ENCODE measurements at places on chromosomes 2 and 18.
A peak's percentile ranks its signal among the peaks of the same experiment; 100 is the strongest.

GRCh38 chr18:9140381-9140780, 3.8 kb downstream of the ANKRD12 start:
- no peak for DNase-seq

- DNase-seq: no peak
These were observed 27.7 kb downstream of the LOXHD1 start for GRCh38 chr18:46629361-46629760.

- DNase-seq: no peak
These were observed 47.5 kb upstream of the SP3 start for GRCh38 chr2:174012347-174013314.

- no peak for DNase-seq
These were observed 198.9 kb upstream of the PIK3C3 start for GRCh38 chr18:41756141-41756540.

DNA sequence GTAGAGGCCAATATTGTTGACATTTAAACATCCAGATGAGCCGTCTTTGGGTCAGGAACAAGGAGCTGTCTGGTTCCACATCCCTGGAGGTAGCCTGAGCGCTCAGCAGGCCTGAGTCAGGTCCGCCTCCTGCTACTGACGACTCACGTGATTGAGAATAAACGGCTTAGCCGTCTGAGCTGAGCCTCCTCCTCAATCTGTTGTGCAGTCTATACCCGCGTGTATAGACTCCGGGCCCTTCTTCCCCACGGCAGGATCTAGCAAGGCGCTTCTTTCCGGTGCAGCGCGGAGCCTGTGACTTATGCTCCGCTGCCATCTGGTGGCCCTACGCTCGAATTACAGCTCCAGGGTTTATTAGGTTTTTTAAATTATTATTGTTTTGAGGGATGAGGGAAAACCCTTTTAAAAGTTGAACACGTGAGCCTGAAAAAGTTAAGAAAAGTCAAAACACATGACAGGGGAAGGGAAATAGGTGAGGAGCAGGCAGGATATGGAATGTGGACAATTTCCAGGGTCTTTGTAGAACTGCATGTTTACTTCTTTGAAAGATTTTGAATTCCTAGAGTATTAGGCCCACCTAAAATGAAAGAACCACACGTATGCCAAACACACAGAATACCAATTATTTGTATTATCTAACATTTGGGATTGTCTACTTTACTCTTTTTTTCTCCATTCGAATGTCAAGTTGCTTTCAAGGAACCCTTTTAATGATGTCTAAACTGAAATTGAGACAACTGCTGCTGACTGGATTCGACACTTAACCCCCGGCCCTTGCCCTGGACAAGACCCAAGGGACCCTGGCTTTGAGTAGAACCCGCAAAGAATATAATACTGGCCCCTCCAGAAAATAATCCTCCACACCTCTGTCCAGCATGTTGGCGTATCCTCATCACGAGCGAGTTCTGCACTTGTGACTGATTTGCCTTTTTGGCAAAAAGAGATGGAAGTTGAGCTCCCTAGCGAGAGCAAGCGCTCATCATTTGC, 112.4 kb upstream of the ZNF236 start:
- peak; percentile 29 for DNase-seq

GRCh38 chr18:43278355-43278754, 1.1 kb upstream of the SYT4 start:
- DNase-seq: no peak

DNA sequence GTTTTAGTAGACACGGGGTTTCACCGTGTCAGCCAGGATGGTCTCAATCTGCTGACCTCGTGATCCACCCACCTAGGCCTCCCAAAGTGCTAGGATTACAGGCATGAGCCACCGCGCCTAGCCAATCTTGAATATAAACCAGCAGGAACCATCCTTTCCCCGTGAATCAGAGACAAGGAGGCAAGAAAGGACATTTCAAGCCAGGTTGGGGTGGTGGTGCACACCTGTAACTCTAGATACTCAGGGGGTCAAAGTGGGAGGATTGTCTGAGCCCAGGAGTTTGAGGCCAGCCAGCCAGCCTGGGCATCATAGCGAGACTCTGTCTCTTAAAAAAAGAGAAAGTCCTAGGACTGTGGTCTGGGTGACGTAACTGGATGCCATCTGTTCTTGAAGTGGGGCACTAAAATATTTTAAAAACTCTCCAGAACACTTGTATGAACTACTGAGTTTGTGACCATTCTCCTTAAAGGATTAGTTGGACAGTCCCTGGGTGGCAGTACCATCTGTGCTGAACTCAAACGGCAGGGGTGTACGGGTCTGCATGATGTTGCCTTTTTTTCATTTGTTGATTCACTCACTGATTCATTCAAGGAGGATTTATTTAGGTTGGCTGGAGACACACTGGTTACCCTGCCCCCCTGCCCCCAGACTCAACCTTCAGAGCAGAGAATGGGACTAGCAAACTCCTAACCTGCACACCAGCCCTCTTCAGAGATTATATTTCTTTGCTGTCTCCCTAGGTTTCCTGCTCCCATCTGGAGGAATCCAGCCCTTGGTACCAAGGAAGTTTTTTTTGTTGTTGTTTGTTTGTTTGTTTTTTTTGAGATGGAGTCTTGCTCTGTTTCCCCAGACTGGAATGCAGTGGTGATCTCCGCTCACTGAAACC, 2.9 kb upstream of the TLX2 start:
- DNase-seq: no peak

DNA sequence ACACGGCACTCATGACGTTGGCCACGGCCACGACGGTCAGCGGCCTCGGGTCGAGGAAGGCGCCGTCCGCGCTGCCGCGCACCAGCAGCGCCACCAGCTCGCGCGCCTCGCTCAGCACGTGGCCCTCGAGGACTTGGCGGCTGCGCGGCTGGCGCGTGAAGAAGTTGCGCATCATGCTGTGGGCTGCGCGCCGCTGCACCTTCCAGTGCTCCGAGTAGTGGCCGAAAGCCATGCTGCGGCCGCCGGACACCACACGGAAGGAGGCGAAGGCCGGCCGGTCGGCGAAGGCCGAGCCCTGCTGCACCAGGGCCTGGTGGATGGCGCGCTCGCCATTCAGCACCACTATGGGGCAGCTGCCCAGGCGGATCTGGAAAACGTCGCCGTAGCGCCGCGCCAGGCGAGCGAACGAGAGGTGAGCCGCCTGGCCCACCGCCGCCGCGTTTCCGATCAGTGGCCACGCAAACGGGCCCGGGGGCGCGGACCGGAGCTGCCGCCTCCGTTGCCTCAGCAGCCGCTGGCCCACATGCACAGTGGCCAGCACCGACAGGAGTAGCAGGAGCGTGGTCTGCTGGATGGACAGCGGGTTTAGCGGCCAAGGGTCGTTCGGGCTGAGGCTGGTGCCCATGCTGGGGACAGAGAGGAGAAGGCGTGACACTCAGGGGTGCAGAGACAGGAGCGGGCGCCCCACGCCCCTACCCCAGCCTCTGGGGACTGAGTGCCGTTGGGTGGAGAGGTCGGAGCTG, 1.0 kb downstream of the CYP1B1 start:
- no peak for DNase-seq

GRCh38 chr2:2834516-2835254, 503.6 kb upstream of the MYT1L start:
- DNase-seq: no peak

GRCh38 chr18:76394780-76395476, 100.1 kb downstream of the ZNF516 start:
- no peak for DNase-seq

DNA sequence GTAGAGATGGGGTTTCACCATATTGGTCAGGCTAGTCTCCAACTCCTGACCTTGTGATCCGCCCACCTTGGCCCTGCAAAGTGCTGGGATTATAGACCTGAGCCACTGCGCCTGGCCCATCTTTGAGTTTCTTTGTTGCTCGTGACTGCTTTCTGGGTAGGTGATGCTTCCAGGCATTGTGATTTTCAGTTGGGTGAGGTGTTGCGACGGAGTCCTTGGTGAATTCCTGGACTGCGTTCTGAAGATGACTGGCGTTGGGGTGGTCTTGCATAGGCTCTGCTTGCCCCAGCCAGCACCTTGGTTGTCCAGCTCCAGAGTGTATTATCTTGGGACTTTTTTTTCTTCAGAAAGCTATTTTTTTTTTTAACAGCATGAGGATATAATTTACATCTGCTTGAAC, 103.4 kb downstream of the DCDC2C start:
- DNase-seq: no peak

DNA sequence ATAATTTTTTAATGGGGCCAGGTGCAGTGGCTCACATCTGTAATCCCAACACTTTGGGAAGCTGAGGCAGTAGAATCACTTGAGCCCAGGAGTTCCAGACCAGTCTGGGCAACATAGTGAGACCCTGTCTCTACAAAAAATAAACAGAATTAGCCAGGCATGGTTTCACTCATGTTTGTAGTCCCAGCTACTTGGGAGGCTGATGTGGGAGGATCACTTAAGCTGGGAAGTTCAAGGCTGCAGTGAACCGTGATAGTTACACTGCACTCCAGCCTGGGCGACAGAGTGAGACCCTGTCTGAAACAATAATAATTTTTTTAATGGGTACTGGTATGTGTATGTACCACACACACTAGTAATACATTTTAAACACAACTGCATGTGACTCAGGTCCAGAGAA, 2.4 kb downstream of the ARL6IP6 start:
- no peak for DNase-seq

DNA sequence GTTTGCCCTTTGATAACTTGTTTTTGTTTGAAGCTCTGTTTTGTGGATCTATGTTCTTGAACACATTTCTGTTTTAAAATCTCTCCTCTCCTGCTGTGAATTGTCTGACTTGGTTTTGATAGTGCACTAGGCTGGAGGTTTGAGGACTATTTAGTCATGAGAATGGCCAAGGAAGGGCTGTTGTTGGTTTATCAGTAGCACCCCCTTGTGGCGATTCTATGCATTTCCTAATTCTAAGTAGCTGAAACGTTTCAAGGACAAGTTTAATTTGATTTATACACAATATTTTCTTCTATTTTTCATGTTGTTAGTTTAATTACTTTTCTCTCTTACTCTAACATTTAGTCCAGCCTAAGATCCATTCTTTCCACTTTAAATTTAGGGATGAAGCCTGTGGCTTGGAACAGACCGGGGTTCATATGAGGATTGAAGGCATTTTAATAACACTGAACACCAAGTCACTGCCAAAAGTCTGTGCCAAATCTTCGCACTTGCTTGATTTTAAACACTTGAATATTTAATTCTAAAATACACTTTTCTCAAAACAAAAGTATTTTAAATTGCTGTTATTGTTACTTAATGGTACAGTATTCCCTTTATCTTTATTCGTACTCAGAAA, 166.0 kb downstream of the SOCS6 start:
- DNase-seq: no peak

DNA sequence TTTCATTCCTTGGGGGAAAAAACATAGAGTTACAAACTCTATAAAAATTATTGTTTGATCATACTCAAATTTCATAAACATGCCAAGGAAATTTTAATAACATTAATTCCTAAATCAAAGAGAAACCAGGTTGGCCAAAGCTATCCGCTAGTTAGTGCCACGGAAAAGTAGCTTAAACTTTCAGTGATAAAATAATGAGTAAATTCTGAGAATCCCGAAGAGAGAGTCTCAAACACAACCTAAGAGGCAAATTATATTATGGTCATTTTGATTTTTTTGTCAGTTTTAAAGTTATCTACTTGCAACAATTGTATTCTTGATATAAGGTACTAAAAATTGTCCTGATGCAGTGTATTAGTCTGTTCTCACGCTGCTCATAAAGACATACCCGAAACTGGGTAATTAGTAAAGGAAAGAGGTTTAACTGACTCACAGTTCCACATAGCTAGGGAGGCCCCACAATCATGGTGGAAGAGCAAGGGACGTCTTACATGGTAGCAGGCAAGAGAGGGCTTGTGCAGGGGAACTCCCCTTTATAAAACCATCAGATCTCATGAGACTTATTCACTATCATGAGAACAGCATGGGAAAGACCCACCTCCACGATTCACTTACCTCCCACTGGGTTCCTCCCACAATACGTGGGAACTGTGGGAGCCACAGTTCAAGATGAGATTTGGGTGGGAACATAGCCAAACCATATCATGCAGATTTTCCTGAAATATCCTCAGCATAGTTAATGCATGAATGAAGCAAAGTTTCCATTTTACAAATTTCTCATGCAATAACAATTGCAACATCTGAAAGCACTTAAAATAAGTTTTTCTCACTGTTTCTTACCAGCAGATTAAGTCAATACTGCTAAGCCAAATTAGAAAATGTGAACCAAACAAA, 205.9 kb upstream of the STK17B start:
- no peak for DNase-seq

GRCh38 chr2:43939695-43940256, 56.0 kb downstream of the LRPPRC start:
- DNase-seq: no peak

DNA sequence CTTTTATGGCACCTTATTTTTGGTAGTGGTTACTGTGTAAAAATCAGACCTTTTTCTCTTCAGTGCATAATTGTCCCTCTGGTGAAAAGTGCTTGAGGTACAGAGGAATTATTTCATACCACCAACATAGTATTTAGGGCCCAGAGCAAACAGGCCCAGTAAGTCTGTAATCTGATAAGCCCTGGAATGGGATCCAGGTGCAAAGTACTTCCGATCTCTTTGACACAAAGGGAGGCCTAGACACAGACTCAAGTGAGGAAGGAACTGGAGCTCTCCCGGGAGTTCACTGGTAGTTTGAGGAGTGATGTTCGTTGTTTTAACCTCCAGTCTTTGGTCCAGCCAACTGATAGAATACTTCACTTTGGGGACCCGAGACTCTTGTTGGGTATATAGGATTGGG, 57.4 kb downstream of the RAB31 start:
- DNase-seq: no peak

- no peak for DNase-seq
These were observed 103.2 kb downstream of the INHBB start for GRCh38 chr2:120448961-120449810.

- no peak for DNase-seq
These were observed 187.5 kb upstream of the MC4R start for GRCh38 chr18:60560071-60560470.

DNA sequence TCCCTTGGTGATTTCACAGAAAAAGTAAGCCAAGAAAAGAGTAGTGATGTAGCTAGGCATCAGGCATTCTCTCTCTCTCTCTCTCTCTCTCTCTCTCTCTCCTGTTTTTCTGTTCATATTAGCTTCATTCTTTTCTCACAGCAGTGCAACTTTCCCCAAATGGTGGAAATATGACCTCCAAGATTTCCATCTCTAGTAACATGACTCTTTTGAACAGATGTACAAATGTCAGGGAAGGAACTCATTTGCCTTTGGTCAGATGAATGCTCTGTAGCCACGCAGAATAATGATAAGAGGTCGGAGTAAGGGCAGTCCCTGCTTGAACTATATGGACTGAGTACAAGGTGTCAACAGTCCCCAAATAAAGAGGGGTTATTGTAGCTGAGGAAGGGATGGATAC, 316.2 kb downstream of the GALNT13 start:
- no peak for DNase-seq

All from stimulated activated CD4-positive, alpha-beta T cell treated with anti-CD3 and anti-CD28 coated beads, TNF-alpha, amount 100 ng/mL, for 1 hour (primary cell).